ENCODE measurements at places on chromosomes 2 and 18.

DNA sequence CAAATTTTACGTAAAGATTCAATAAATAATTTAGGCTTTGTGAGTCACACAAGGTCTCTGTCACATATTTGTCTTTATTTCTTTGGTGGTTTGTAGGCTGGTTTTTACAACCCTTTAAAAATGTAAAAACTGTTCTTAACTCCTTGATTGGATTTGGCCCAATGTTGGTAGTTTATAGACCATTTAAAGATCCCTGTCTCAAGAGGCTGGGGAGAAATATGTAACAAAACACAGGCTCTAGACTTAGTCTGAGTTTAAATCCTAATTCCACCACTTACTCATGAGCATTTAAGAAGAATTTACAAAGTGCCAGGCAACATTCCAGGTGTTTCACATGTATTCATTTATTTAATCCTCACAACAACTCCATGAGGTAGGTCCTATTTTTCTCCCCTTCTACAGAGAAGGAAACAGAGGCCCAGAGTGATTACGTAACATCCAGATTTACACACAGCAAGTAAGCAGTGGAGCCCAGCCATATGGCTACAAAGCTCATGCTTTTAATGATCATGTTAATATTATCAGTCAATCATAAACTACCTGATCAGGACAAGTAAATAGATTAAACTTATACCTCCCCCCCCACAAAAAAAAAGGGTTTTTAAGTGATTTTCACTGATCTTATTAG is 416.6 kb upstream of the ACVR2A start:
- DNase-seq = no peak

- no peak for DNase-seq
Observed at GRCh38 chr18:59202258-59202820, 17.6 kb upstream of the GRP start.

DNA sequence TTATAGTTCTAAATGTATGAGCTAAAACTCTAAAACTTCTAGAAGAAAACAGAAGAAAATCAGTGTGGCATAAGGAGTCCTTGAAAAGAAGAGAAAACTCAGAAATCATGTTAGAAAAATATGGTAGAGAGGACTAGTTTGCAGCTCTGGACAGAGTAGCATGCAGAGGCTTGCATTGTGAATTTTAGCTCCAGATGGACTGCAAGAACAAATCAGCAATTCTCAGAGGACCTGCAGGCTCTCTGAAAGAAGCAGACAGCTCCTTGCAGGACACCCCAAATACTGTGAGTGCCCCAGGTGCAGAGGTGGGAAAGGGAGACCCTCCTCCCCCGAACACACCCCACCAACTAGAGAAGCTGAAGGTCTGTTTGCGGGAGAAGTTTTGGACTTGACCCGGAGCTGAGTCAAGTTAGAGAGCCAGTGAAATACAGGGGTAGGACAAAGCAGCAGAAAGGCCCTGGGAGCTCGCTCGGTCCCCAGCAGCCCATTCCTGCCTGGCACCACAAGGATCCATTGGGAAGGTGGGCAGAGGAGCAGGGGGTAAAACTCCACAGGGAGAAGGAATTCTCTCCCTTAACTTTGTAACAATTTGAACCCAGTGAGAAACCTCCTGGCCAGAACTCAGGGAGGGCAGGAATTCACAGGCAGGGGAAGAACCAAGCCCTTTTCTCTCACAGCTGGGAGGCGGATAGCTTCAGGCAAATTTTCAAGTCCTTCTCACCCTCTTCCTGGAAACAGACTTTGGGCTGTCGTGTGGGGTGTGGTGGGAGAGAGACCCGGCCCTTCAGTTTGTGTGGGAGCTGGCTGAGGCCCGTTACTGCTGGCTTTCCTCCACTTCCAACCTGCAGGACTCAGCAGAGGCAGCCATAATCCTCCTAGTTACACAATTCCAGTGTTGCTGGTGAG is 216.2 kb upstream of the SLC35G4 start:
- DNase-seq = no peak

- no peak for DNase-seq
Observed at GRCh38 chr2:30527411-30527810, 80.4 kb downstream of the LCLAT1 start.

DNA sequence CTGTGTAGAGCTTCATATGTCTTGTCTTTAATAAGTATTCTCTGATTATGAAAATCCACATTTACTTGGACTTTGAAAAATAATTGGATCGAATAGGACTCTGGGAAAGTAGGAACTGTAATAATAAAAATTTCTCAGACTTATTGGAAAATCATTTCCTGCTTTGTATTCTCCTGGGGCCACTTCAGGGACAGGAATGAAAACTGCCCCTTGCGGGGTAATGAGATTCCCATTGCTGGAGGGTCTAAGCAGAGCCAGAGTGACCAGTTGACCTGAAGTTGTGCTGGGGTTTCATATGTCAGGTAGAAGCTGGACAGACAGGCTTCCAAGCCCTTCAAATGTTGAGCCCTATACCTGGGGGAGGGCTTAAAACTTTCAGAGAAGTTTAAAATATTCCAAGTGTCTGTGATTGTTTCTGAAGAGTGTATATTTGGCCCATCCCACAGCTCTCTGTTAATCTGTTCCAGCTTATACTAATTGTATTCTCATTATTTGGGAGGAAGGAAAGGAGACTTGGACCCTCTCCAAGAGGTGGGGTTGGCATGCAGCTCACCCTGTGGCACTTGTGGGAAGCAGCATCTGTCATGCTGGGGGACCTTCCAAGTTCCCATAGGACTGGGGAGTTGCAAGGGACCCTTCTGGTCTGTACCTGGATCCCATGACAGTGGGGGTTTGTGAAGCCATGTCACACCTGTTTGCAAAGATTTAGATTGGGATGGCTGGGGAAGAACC is 268.7 kb upstream of the ATP5MC3 start:
- no peak for DNase-seq

DNA sequence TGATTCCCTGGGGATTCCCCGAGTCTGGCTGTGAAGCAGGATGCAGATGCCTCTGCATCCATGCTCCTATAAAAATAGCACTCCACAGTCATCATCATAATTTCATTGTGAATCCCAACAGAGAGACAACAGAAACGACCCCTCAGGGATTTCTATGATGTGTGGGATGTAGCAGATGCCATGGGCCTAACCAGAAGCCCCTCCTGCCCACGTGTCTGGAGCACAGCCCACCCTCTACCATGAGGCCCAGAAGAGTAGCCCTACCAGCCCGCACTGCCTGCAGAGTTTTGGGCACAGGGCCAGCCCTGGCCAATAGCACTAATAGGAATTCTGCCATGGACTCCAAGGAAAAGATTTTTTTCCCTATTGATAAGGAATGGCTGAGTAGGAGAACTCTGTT is 66.6 kb downstream of the GYPC start:
- DNase-seq = no peak

GRCh38 chr2:100731535-100731981 is 88.4 kb upstream of the NPAS2 start:
- no peak for DNase-seq

DNA sequence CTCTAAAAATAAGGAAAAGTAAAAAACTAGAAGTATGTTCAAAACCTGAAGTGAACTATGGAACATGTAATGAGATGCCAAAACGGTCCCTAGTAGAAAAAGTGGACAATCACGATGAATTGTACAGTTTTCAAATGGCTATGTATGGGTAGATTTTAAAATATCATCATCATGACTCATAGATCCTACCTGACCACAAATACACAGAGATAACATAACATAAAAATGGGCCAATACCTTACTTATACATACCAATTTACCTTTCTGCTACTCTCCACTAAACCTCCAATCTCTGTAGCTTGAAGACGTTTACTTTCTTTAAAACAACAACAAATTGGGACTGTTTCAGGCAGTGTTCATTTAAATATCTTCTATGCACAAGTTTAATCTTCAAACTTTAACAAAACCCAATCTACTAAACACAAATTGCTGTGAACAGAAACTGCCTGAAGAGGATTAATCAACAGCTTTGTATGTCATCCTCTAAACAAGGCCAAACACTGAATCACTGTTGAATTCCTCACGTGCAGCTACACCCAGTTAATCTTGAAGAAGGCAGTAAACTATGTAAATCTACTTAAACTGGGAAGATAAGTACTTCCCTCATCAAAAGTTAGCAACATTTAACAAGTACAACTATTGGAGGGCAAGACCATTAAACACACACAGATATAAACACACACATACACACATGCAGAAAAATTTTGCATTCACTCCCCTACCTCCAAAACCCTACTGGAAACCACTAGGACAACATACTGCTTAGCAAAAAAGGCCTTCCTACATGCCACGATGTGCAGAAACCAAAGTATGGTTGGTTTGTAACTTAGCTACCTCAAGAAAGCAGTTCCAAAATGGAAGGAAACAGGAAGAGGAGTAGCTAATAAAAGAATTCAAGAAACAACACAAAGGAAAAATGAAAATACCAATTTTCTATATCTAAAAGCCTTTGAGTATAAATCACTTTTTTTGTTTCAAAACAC is 90.3 kb downstream of the RBMS1 start:
- no peak for DNase-seq

DNA sequence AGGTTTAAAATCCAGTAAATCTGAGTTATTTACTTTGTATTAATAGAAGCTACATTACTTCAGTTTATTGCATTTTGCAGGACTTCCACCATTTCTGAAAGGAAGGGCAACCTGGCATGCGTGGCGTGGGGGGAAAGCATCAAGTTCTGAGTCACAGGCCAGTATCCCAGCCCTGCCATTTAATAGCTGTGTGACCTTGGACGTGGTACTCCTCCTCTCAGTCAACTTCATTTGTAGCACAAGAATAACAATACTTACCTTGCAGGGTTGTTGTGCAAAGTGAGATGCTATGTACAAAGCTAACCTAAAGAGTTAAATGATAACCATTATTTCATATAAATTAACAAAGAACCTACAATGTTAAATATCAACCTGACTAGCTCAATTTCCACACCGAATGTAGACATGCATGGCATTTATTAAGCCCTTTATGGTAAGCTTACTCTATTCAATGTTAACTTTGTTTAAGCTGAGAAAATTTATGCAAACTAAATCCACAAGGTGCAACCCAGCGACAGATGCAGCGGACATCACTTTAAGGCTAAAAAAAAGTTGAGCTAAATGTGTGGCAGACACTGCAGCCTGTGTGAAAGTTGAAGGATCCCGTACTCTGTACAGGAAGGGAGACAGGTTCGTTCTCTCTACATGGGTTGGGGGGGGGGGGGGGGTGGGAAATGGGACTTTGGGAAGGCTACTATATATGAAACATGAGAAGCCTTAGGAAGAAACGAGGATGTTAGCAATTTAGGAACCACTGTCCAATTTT is 17.2 kb upstream of the STPG4 start:
- no peak for DNase-seq

DNA sequence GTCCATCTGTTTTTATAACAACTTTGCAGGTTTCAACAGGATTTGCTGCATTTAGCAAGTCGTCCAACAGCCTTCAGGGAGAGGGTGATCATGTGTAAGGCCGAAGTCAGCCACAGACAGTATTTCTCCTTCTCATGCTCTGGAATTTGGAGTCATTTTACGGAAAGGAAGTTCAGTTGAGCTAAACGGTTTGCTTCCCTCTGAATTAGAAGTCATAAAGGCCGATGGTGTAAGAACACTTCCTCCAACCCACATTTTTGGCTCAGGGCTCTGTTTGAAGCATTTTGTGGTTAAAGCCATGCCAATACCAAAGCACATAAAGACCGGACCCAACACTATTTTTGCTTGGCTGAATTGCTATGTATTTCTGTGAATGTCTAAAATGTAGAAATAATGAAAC is 129.5 kb downstream of the TMEM182 start:
- DNase-seq = peak; percentile 8

GRCh38 chr18:489244-490023 is 11.1 kb downstream of the COLEC12 start:
- DNase-seq = no peak

- DNase-seq = no peak
Observed at GRCh38 chr2:112644933-112645309, 818 bp upstream of the SLC20A1 start.

GRCh38 chr2:1976112-1976511 is 231.8 kb upstream of the PXDN start:
- no peak for DNase-seq

Data from T47D (cell line).